ENCODE measurements at places on chromosomes 5 and 9.
A peak's percentile ranks its signal among the peaks of the same experiment; 100 is the strongest.

GRCh38 chr5:141192110-141192725 is at the start of gene PCDHB10:
Gene PCDHB10 (plus strand): TSS chr5:141192353. CDS start chr5:141192553, 200 bp downstream.
- DNase-seq, result peak; percentile 4

DNA sequence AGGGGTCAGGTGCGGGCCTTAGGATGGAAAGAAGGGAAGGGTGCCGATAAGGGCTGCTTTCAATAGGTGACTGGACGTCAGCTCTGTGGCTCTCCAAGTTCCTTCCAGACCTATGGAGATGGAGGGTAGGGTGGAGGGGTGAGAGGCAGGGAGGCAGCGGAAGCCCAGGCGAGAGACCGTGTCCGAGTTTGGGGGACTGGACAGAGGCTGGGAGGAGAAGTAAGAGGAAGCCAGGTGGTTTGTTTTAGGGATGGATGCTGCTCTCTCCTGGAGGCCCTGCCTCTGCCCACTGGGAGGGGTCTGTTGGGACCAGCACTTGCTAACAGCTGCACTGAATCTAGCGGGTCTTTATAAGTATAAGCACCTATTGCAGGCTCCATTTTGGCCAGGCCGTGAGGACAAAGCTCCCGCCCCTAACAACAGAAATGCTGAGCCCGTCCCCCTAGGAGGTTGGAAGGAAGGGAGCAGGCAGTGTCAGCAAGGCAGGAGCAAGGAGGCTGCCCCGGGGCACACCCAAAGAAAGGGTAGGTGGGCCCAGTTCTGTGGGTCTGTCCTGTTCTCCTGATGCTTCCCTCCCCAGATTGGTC is 167.5 kb downstream of the DAB2IP start:
- no peak for DNase-seq

DNA sequence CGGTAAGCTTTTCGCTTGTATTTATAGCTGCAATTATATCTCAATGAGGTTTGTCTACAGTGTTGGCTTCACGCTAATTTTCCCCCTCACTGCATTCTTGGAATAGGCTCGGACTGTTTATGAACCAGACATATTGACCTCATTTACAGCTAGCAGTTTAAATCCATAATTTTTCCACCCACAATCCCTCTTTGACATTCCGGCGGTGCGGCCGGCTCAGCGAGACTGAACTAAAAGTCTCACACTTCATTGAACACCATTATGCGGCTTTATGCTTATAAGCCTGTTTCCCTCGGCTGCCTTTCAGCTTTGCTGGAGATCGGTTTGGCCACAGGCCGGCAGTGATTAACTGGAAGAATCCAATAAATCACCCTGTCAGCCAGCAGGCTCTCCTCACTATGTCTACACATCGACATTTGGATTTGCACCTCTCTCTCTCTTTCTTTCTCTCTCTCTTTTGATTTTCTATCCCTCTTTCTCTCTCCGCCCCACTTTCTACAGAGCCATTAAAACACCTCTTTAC is 315.0 kb upstream of the TLE4 start:
- no peak for DNase-seq

DNA sequence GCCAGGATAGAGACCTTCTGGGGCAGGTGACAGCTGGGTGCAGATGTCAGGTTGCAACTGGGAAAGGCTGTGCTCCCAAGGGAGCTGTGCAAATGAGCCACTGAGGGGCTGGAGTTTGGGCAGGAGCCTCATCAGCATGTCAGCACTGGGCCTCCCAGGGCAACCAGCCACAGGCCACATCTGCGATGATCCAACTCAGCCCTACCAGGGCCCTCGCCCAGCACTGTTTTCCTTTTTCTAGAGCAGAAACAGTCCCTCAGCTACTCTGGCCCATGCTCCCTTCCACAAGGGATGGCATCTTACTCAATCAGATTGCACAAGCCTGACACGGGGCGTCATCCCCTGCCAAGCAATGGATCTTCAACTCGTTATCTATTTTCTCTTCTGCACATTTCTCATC is 24.8 kb downstream of the NIPAL4 start:
- DNase-seq, result peak; percentile 80

DNA sequence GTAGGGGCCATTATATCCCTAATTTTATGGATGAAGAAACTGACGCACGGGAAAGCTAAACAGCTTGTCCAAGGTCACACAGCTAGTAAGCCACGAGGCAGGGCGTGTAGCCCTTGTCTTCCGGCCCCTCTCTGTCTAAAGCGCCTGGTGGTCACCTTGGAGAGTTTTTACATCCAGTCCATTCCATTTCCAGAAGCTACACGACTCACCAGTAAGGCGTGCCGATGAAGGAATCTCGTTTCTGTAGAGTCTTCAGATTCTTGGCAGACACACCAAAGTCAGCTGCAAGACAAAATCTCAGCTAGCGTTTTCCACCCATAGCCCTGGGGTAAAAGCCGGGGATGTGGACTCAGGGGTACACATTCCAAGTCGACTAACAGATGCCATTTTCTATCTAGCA is 80.5 kb downstream of the STK10 start:
- DNase-seq, result no peak

DNA sequence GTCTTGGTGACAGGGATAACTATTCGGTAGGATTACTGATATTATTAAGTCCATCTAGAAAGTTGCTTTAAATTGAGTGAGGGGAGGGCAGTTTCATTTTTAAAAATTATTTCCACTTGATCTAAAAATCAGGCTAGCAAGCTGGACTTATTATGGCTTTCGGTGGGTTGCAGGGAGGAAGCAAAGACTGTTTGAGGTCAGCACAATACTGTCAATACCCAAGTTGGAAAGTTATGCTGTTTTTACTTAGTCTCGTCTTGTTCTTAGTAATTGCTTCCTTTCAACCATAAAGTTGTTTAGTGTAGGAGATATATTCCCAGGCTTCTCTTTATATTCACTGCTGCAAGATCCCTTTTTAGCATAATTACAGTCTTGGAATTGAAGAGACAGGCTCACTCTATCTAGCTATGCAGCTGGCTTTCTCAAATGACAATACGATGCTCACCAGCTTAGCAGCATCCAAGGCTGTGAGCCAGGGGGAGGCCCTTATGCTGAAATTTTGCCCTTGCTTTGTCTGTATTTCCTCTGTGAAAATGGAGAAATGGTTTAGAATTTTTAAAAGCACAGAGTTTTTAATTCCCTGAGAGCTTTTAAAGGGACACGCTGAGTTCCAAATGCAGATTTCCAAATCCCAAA is 68.2 kb upstream of the APC start:
- DNase-seq, result no peak

DNA sequence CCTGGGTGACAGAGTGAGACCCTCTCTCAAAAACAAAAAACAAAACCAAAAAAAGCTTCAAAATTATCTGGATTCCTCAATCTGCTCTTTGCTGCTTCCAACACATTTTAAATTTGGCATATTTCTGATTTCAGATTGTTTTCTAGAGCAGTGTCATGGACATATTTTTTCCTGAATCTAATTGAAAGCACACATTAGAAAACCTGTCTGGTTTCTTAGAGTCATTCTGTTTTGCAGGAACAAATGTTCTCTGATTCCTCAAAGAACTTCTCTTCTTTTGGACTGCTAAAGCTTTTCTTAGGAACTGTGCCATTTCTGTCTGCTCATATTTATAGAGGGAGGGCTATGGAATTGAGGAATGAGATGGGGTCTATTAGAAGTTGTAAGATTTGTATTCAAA is 81.6 kb downstream of the RAI14 start:
- DNase-seq, result no peak

GRCh38 chr9:14156046-14156445 is 157.9 kb downstream of the NFIB start:
- no peak for DNase-seq

GRCh38 chr5:138336952-138337684 is 948 bp upstream of the FAM53C start:
- DNase-seq, result peak; percentile 88

DNA sequence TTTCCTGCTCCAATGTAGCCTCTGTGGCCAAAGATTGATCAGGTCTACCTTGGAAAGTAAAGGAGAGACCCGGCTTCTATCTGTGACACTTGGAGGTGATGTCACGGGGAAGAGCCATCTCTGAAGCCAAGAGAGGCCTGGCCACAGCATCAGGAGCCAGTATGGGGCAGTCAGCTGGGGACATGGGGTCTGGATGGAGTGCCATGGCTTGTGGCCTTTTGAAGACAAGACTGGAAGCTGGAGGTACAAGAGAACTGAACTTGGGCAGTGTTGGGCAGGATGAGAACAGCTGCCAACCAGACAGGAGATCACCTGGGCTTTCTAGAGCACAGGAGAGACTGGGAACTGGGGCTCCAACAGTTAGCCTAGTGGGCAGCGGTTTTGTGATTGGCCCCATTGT is 190.7 kb downstream of the TENT4A start:
- DNase-seq, result no peak

GRCh38 chr9:73437758-73438157 is 286.1 kb downstream of the ANXA1 start:
- peak; percentile 44 for DNase-seq

- DNase-seq, result no peak
These were observed 3.6 kb downstream of the FBXO38 start for GRCh38 chr5:148387325-148387724.
